NCI-H774 (cell line): ENCODE measurements at places on chromosomes 4 and X.

DNA sequence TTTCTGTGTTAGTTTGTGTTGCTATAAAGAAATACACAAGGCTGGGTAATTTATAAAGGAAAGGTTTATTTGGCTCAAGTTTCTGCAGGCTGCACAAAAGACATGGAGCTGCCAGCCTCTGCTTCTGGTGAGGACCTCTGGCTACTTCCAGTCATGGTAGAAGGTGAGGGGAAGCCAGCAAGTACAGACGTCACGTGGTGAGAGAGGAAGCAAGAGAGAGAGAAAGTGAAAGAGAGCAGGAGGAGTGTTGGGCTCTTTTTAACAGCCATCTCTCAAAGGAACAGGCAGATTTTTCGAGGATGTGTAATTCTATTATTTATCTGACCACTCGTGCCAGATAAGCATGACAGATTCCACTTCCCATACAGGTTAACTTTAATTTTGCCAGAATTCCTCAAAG lies 1199.1 kb downstream of the ADGRL3 start:
- DNase-seq = no peak

DNA sequence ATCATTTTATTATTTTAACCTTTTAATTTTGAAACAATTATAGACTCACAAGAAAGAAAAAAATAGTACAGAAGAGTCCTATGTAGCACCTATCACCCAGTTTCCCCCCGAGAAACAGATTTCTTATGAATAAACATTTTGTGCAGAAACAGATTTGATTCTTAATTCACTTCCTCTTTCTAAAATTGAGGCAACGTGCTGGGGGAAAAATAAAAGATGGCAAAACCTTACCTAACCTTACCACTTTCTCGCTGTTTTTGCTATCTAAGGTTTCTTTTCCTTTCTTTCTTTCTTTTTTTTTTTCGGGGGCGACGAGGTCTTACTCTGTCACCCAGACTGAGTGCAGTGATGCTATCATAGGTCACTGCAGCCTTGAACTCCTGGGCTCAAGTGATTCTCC lies 4.3 kb upstream of the CLNK start:
- no peak for DNase-seq

GRCh38 chr4:83340692-83341343 lies 6.2 kb upstream of the HPSE start:
- no peak for DNase-seq

GRCh38 chr4:180398564-180398963 lies 1844.6 kb upstream of the TENM3 start:
- no peak for DNase-seq

DNA sequence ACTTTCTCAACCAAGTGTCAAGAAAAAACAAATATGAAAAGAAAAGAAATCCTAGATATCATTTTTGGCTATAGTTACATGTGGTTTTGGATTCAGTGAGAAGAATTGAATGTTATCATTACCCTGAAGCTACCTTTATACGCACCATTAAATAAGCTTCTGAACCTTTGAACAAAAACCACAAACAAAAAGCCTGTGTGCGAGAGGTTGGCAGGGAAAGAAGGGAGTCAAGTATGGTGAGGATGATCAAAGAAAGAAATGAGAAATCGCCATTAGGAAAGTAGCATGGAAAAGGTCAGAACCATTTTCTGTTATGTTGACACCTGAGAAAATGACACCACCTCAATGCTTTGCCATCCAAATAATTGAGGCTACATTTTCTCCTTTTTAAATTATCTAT lies 1.2 kb upstream of the SLC7A11 start:
- no peak for DNase-seq
